Stimulated activated CD8-positive, alpha-beta memory T cell treated with anti-CD3 and anti-CD28 coated beads, Interleukin-15, amount 100 ng/mL, for 24 hours (primary cell): ENCODE measurements at places on chromosomes 6 and 20.

GRCh38 chr6:63475707-63476106 is 96.6 kb upstream of the LOC128125822 start:
- no peak for DNase-seq

DNA sequence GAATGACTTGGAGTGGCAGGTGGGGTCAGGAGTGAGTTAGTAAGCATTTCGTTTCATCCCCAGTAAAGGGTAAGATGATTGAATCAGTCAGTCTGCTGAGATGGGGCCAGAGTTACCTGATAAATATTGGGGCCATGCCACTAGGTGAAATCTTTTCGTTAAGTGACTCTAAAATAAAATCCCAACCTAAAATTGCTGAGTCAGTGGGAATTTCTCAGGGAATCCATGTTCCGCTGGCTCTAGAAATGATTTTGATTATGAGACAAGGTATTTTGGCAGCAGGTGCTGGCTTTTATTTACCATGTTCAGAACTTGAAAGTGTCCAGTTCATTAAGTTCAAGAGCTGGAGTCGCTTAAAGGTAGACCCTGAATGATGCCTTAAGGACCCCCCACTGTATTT is 125.4 kb downstream of the GMPR start:
- DNase-seq: no peak

DNA sequence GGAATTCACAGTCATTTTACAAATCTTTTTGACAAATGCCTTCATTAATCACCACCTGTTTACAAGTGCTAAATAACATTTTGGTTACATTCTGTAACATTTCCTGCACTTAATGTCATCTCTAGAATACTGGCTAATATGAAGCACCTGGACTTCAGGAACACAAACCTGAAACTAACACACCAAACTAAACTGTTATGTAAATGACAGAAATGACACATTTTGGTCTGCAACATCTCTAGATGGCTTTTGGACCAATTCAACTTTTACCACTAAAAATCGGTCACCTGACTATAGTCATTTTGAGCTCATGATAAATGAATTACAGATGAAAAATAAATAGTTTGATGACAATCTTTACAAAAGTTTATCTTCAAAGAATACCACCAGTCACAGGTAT is 80.6 kb downstream of the ATG5 start:
- DNase-seq: no peak

DNA sequence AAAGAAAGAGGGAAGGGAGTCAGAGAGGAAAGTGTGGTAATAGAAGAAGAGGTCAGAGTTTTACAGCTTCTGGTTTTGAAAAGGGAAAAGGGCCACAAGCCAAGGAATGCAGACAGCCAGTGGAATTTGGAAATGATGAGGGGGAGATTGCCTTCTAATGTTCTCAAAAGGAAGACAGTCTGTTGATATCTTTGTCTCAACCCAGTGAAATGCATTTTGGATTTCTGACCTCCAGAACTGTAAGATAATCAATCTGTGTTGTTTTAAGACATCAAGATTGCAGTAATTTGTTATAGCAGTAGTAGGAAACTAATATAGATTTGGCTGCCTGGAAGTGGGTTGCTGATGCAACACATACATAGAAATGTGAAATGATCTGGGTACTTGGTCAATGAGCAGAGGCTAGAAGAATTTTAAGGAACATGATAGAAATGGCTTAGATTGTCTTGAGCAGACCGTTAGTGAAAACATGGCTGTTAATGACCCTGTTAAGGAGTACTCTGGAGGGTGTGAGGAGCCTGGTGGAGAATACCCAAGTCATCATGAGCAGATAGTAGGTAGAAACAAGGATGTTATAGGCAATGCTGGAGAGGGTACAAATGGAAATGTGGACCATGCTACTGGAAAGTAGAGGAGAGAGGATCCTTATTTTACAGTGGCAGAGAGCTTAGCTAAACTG is 255.8 kb upstream of the RAB32 start:
- DNase-seq: no peak

DNA sequence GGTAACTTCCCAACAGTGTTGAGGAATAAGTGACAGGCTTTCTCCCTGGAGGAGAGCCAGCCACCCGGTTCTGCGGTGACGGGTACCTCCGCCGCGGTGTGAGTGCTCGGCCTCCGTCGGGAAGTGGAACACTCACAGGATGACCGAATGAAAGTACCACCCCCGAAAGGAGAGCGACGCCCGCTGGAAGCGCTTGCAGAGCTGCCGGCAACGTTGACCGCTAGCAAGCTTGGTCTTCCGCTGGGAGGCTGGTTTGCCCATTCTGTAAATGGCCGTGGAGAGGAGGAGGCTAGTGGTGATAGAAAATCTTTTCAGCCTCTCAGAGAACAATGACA is 614 bp upstream of the TMEM242 start:
- DNase-seq: peak; percentile 6

- DNase-seq: no peak
Observed at GRCh38 chr6:23170049-23170448, 600.7 kb downstream of the HDGFL1 start.
